Stimulated activated CD8-positive, alpha-beta memory T cell treated with anti-CD3 and anti-CD28 coated beads, Interleukin-15, amount 100 ng/mL, for 1 hour (primary cell): ENCODE measurements at places on chromosomes 16 and 17.

GRCh38 chr16:24694931-24695330 lies 34.5 kb upstream of the TNRC6A start:
- DNase-seq: no peak

- DNase-seq: no peak
These were observed 6.2 kb upstream of the CYB561 start for GRCh38 chr17:63452046-63452961.

DNA sequence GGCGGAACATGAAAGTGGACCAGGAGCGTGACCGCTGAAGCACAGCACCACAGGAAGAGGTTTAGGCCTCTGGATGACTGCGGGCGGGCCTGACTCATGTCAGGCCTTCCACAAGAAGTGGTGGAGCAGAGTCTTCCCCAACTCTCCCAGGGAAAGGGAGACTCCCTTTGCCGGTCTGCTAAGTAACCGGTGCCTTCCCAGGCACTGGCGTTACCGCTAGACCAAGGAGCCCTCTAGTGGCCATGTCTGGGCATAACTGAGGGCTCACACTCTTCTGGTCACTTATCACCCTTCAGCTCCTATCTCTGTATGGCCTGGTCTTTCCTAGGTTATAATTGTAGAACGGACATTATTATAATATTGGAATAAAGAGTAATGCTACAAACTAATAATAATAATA lies 1931.9 kb downstream of the TP53TG3F start:
- DNase-seq: no peak

DNA sequence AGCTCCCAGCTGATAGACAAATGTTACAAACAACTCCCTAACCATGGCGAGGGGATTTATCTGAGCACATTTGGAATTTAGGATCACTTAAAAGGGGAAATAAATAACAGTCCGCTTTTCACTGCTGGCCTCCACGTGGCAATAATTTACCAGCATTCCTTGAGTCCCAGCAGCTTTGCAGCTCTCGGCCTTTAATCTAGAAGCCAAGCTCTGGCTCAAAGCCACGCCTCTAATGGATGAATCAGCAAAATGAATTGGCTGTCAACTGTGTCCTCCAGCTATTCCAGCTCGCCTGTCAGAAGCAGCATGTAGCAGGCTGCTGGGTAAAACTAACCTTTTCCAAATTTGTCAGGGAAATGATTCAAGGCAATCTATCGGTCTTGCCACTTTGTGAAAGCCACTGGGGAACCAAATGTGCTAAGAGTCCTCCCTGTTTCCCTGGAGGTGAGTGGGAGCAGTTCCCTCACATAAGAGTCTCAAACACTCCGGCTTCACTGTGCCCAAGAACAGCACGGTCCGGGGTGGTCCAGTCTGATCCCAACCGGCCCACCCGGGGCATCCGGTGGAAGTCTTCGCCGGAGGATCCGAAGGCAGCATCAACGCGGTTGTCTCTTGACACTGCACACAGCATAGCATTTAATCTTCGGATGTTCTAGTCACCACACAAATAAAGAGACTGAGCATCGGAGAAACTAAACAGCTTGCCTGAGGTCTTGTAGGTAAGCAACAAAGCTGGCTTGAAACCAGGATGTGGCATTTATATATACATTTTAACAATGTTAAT lies 143.3 kb downstream of the PARN start:
- no peak for DNase-seq

GRCh38 chr17:79160980-79161636 lies 86.5 kb downstream of the ENGASE start:
- DNase-seq: no peak

DNA sequence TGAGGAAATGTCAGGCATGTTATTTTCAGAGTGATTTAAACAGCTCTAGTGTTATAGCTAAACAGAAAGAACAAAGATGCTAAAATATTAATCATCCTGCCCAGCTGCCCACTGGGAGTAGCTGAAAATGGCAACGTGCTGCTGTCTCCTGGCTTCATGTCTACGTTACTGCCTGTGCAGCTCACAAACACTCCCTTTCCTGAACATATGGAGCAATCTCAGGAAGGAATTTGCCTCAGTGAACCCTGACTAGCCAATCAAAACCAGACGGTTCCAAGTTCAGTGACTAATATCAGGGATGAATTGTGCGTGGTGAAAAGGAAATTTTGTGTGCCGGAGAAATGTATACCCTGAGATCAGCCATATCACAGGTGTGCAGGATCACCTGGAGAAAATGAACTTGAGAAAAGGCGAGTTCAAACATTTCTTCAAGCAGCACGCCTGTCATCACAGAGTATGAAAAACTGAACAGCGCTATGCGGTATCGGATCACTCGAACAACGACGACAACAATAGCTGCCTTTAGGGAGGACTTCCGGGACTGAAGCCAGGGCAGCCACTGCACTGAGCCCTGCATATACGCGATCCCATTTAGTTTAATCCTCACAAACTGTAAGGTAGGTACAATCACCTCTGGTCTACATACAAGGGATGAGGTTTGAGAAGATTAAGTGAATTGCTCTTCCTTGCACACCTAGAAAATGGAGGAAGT lies 110.3 kb downstream of the STX8 start:
- DNase-seq: no peak

GRCh38 chr17:34254651-34255380 lies at the start of gene CCL2:
Gene CCL2 (plus strand): TSS chr17:34255285. CDS start chr17:34255350, 65 bp downstream.
- DNase-seq: no peak
